ENCODE measurements at places on chromosomes 12 and 14.

DNA sequence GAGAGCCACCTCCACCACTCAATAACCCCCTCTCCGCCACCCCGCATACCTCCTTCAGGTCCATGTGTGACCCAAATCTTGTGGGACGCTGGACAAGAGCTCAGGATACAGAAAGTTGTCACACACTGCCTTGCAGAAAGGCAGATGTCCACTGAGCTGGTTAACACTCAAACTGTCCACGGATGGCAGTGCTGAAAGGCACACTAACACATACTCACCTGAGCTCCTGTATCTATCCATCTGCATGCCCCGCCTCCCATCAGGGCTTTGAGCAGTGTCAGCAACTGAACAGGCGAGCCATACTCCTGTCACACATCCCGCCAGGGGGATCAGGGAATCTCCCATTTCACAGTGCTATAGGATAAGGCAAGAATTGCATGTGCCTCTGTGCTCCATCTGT is 642.0 kb downstream of the GALC start:
- DNase-seq = no peak

GRCh38 chr12:127162902-127163301 is 1104.1 kb upstream of the TMEM132C start:
- DNase-seq = no peak

GRCh38 chr12:1488908-1489381 is 105.4 kb downstream of the FBXL14 start:
- peak; percentile 65 for DNase-seq

DNA sequence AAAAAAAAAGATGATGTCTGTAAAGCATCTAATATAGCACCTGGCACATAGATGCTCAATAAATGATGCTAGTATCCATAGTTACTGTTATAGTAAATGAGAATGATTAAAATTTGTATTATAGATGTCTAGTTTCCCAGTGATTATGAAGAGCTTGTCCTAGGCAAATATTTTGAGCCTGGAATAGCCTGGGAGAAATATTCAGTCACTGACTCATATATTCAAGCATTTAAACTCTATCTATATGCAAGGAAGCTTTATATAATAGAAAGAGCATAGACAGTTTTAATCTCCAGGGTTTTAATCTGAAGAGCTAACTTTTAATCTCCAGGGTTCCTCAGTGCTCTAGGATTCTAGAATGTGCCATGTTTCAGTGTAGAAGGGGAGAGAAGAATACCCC is 91.5 kb upstream of the VASH1 start:
- no peak for DNase-seq

DNA sequence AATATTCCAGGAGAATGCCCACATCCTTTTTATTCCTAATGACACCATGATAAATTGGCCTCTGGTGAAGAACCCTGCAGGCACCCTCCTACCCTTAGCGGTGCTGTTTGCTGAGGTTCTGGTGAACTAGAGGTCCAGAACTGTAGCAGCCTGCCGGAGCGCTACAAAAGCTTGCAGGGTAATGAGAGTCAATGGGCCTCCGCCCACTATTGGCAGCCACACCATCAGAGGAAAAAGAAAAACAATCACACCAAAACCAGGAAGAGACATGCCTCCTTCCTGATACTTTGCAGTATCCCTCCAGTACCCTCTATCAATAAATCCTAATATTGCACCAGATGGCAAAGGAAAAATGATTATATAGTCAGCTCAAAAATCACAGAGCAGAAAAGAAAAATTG is 142.9 kb downstream of the SPTSSA start:
- DNase-seq = no peak

- peak; percentile 67 for DNase-seq
Observed at GRCh38 chr12:52246720-52247621, 13.9 kb downstream of the KRT7 start.

GRCh38 chr12:117101953-117102799 is 3.0 kb upstream of the TESC start:
- DNase-seq = peak; percentile 24

DNA sequence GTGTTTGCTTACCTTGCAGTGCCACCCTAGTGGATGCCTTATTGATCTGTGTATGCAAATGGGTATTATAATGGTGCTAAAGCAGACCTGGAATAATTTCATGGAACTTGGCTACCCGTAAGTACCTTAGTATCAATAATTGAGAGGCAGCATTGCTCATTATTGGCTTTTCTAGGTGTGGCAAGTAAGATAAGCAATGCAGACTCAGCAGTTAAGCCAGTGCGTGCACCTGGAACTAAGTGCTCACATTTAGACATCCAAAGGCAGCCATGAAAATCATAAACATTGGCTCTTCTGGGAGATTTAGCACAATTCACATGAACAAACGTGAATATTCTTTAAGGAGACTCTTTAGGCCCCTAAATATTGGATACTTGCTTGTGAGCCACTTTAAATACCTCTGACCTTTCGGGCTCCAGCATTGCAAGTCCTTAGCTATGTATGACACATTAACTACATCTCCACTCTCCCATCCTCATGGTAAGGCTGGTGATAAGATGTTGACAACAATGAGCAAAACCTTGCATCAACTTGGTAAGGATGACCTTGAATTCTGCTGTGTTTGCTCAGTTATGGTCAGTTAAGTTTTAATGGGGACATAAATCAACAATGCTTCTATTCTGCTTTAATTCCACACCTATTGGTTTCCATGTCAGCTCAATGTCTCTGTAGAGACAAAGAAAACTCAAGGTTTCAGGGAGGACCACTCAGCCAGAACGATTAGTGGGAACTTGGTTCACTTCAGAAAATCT is 112.0 kb downstream of the SLC5A8 start:
- no peak for DNase-seq

GRCh38 chr12:116537101-116537904 is 21.9 kb upstream of the MAP1LC3B2 start:
- no peak for DNase-seq

DNA sequence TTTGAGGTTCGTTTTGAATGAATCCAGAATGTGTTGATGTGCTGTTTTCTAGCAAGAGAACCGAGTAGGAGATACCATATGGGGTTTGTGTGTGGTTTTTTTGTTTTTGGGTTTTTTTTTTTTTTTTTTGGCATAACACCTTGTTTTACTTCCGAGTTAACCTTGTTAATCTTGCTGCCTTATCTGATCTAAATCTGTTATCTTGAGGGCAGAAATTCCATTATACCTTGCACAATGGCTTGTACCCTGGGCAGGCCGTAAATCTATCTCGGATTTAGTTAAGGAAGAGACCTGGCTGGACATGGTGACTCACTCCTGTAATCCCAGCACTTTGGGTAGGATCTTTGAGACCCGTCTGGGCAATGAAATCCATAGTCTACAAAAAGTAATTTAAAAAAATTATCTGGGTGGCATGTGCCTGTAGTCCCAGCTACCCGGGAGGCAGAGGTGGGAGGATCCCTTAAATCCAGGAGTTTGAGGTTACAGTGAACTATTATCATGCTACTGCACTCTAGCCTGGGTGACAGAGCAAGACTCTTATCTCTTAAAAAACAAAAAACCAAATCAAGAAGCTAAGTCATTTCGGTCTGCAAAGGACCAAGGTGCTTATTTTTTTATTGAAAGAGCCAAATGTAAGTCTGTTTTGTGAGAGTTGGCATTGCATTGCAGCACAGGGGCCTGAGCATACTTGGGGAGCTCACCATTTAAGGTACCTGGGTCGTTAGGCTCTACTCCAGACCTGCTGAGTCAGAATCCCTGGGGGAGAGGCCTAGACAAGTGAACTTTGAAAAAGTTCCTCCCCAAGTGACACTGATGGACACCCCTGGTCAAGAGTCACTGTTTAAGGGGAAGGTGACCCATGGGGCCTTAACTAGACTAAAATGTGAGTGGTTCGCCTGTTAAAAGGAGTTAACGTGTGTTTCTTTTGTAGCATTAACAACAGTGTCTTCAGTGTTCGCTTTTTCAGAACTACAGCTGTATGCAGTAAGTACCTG is 6.7 kb downstream of the DLST start:
- DNase-seq = no peak

- DNase-seq = no peak
Observed at GRCh38 chr14:45426685-45427282, 173.8 kb upstream of the MIS18BP1 start.

- no peak for DNase-seq
Observed at GRCh38 chr12:110821917-110822316, 24.9 kb upstream of the CCDC63 start.
